Stimulated activated CD4-positive, alpha-beta T cell treated with anti-CD3 and anti-CD28 coated beads, Interleukin-1b, Interleukin-23, amount 100 ng/mL, for 1 hour (primary cell): ENCODE measurements at places on chromosomes 4 and X.
A peak's percentile ranks its signal among the peaks of the same experiment; 100 is the strongest.

- no peak for DNase-seq
Observed at GRCh38 chrX:140817943-140818342, 108.4 kb downstream of the LINC00632 start.

GRCh38 chrX:71098302-71098701 is 2.7 kb downstream of the FOXO4 start:
- DNase-seq: peak; percentile 52

- no peak for DNase-seq
Observed at GRCh38 chr4:88759895-88760290, 62.3 kb upstream of the NAP1L5 start.

GRCh38 chr4:106809076-106809475 is 227.0 kb downstream of the DKK2 start:
- DNase-seq: no peak
